Left lung (tissue), 14 donors: ENCODE measurements at places on chromosomes 1 and 21.

DNA sequence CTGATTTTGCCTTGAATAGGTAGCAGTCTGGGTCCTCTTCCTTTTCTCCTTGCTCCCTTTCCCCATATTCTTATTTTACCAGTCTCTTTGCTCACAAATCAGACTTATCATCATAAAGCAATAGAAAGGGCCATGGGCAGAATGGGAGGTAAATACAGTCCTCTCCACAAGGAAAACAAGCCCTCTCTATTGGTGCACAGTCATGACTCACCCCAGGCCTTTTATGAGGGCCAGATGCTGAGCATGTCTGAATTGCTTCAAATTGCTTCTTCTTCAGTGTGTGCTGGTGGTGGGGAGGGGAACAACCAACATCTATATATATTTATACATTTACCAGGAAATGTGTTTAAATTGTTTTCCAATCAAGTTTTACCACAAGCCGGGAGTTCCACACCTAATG, 75.2 kb downstream of the GFI1 start:
- DNase-seq: no peak

- no peak for DNase-seq
Observed at GRCh38 chr1:104973516-104973915, 1223.8 kb downstream of the AMY1C start.

DNA sequence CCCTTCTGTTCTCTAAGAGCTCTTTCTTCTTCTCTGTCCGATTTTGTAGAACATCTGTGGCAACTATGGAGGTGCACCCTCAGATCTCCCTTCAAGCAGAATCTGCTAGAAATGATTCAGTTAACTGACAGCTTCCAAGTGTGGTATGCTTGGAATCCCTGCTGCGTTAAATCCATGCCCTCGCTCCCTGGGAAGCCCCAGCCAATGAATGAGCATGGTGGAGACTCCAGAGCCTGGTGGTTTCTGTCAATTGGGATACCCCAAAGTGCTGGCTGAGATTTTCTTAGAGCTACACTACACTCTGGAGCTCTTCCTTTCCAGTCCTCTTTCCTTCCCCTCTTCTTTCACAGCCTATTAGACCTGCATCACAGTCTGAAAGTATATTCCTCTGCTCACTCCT, 116.3 kb upstream of the C1orf21 start:
- no peak for DNase-seq

- DNase-seq: no peak
Observed at GRCh38 chr1:41559331-41559730, 74.8 kb upstream of the EDN2 start.

DNA sequence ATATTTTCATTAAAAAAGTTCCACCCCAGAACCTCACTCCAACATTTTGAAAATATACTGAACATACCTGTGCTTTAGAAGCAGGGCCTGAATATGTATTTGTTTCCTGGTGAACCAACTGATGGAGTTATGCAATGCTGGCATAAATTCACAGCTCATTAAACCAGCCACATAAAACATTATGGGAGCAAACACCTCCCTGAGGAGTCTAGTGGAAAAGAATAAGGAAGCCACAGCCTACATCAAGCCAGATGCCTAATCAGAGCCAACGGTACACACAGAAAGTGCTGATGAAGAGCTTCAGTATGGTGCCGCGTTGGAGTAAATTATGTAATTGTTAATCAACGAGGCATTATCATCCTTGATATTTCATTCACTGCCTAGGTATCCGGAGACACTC, 199.5 kb downstream of the AJAP1 start:
- no peak for DNase-seq

- no peak for DNase-seq
Observed at GRCh38 chr1:24762133-24762676, 17.0 kb downstream of the CLIC4 start.

DNA sequence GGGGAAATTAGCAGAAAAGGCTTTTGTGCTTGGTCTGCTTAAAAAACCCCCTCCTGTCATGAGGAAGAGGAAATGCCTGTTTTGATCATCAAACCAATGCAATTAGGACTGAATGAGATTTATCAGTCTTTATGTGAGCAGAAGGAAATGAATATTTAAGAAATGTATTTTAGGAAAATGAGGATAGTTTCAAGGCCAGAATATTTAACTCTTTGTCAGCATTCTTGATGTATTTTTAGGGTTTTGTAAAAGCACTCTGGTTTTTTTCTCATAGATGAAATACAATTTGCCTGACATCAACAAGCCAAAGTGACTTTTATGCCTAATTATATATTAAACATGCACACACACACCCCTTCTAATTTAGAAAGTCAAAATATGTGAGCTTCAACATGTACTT, 213.8 kb downstream of the GRIK1 start:
- DNase-seq: no peak

DNA sequence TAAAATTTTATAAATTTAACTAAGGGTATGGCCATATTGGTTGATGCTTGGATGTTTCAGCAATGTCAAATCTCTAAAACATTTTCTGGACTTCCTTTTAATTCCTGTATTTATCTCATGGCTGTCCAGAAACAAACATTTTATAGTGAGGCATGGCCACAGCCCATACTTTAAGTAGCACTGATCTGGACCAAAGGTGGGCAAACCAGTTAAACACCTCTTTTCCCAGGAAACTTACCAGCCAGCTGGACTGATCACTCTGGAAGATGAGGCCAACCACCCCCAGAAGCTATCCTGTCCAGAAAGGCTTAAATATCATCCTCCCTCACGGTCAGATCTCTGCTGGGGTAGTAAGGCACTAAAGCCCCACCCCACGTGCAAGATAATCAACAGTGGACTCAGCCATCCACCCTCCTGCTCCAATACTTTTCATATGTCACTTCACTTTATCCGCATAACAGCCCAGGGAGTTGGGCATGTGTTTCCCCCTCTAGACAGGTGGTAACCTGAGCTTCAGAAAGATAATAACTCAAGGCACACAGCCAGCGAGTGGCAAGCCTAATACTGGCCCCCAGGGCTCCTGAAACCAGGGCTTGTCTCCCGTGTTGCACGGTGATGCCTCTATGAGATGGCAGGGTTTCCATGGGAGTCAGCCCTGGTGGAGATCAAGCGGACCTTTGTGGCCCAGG, 120.5 kb upstream of the NGF start:
- no peak for DNase-seq

DNA sequence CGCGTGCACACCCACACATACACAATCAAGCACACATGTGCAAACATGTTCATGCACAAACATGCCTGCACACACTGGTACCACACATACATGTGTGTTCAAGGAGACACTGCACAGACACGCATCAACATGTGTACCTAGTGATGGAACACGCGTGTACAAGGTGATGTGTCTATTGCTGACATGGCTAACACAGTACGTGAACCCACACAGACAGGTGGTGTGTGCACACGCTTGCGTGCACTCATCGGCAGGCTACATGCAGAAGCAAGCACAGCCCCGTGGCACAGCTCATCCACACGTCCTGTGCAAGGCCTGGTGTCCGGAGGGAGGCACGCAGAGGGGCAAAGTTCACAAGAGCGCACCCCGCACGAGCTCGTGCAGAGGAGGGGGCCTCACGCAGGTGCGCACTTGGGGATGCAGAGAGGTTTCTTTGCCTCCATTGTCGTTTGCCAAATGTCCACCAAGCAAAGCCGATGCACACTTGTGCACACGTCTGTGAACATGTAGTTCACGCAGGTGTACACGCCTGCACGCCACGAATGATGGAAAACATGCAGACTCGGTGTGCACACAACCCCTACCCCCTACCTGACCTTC, 969 bp downstream of the ACAP3 start:
- no peak for DNase-seq

DNA sequence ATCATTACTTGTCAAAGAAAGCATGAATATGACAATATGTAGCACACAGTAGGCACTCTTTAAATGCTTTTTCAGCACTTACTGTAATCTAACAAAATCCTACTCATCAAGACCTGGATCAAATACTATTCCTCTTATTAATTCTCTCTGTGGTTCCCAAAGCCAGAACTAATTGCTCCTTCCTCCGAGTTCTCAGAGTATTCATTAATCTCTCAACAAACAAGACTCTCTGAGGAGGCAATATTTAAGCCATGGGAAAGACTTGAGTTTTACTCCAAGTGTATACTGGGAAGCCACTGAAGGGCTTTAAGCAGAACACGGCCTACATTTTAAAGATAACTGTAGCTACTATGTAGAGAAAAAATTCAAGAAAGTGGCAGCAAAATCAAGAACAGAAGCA, 79.7 kb downstream of the ENAH start:
- no peak for DNase-seq

GRCh38 chr1:31586376-31587327, 10.3 kb downstream of the TINAGL1 start:
- DNase-seq: no peak

DNA sequence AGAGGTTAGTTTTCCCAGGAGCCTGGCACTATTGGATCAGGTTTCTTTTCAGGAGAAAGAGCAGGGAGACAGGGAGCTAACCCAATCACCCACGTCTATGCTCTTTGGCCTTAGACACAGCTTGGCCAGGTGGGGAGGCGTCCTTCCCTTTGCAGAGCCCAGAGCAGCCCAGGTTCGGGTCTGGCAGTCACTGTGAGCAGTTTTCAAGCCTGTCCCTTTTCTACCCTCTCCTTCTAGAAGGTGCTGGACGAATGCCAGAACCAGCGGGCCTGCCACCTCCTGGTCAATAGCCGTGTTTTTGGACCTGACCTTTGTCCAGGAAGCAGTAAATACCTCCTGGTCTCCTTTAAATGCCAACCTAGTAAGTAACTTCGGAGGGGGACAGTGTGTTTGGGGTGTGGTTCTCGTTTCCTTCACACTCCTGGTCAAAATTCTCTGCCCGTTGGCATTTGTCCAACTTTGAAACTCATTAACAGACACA, 44.9 kb downstream of the EVA1C start:
- peak; percentile 28 for DNase-seq

DNA sequence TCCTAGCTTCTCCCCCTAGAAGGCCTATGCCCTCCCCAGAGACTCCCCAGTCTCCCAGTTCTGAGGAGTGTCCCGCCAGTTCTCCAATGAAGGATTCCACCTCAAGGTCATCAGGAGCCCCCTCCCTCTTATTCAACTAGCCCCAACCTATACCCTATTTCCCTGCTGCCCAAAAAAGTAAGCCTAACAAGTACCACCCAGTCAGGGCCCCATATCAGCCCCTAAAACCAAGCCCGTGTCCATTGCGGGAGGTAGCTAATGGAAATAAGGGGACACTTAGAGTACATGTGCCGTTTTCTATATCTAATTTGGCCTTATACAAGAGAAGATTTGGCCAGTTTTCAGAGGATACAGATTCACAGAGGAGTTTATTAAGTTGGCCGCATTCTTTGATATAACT, 416.2 kb downstream of the MATN1 start:
- no peak for DNase-seq

DNA sequence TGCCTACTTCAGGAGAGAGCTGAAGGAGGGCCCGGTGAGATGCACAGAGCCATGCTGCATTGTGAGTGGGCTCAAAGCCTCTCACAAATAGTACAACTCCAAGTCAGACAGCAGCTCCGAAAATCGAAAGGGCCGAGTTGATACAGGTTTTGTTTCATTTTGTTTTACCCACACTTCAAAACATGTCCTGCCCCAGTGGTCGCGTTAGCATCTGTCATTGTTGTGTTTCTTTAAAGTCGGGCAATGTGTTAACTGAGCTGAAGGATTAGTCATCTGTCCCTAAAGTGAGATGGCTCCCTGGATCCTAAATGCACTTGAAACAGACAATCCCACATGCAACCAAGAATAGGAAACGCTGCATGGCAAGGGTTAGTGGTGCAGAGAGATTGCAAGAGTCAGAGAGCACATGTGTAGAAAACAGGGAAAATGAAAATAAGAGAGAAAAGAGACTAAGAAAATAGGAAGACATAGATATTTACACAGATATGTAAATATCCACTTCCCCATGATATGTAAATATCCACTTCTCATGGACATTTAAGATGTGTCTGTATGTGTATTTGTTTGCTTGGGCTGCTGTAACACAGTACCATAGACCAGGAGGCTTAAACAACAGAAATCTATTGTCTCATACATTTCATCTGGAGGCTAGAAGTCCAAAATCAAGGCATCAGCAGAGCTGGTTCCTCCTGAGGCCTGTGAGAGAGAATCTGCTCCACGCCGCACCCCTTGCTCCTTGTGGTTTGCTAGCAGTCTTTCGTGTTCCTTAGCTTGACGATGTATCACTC, 131.4 kb upstream of the RAB4A start:
- no peak for DNase-seq

DNA sequence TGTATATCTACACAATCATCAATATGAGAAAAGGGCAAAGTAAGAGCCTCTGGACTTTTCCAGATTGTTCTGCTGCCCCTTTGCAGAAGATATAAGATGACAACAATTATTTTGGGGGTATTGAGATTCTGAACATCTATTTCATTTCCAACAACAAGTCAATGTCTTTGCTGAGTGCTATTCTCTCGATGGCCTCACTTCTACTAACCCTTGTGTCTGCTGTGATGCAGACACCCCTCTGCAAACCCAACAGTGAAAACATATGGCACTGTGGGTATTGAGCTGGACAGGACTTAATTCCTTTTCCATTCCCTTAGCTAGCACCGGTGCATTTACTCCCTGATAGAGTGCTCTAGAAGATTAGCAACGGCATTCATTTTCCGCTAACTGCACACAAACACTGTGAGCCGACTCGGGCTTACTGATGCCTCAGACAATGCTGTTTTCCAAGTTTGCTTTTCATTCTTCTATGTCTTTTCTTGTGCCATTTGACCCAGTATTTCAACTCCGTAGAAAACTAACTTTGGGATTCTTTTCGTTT, 33.4 kb upstream of the SMYD2 start:
- DNase-seq: no peak

GRCh38 chr21:26815197-26815596, 30.0 kb downstream of the ADAMTS1 start:
- no peak for DNase-seq

DNA sequence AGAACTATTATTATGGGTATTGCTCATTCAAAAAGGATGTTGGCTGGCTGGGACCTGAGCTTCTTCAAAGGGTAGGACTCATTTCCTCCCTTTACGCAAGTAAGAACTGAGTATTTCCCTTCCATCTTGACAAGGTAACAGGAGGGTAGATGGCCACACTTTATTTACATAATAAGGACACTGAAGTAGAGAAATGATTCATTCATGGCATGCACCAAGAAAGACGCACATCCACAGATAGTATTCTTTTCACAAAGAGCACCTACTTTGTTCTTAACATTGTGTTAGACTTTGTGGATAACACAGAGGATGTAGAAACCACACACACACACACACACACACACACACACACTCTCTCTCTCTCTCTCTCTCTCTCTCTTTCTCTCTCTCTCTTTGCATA, 82.9 kb downstream of the FAM78B start:
- DNase-seq: no peak

GRCh38 chr1:30631700-30632099, 91.7 kb downstream of the MATN1 start:
- DNase-seq: no peak

DNA sequence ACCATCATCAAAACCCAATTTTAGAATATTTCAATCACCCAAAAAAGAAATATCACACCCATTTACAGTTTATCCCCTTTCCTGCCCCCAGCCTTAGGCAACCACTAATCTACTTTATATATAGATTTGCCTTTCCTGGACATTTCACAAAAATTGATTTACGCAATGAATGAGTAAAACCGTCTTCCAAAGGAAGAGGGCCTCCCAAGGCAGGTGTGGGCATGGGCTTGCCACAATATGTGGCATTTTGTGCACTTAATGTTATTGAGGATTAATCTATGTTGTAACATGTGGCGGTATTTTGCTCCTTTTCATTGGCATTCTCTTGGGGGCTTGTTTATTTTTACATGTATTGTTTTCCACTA, 11.8 kb upstream of the BMP8B start:
- DNase-seq: no peak
